Large intestine (tissue), 12 donors: ENCODE measurements at places on chromosomes 16 and 17. TPM values are rescaled to one million over a fixed set of nuclear protein-coding genes. Genes with fewer than 3 reads are reported as not detected.

CORO6 gene
- polyA plus RNA-seq = 2.3 TPM

MEIOB gene
- 0.54 TPM for polyA plus RNA-seq

ADORA2B gene
- polyA plus RNA-seq = 4.4 TPM

KRT32 gene
- polyA plus RNA-seq = not detected

WSCD1 gene
- 1.9 TPM for polyA plus RNA-seq

LRRC3C gene
- polyA plus RNA-seq = not detected

SLC38A7 gene
- 24.1 TPM for polyA plus RNA-seq

ERN2 gene
- 17.6 TPM for polyA plus RNA-seq

KRTAP4-6 gene
- polyA plus RNA-seq = not detected

GRCh38 chr16:30186782-30187555 lies 3.6 kb downstream of the CORO1A start:
- peak; percentile 58 for DNase-seq

DNA sequence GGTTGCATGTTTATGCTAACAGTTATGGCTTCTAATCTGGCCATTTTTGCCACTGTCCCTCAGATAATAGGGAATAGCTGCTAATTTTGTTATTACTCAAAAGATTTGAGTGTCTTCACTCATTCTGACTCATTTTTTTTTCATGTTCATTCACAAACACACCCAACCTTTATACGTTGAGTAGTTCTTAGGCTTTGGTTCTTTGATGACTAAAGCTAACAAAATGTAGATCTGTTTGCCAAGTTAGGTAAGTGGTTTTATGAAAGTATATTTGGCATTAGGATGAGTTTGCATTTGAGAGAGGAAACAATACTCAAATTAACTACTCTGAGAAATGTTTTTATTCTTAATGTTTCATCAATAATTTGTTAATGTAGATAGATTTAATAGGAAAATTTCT lies 3.6 kb downstream of the MAP2K4 start:
- no peak for DNase-seq

- no peak for DNase-seq
Measured at GRCh38 chr17:82023447-82024241, 539 bp downstream of the LRRC45 start.

- DNase-seq = no peak
Measured at GRCh38 chr17:19299866-19300265, 62.7 kb downstream of the B9D1 start.

GRCh38 chr16:8436931-8437330 lies 153.4 kb downstream of the TMEM114 start:
- no peak for DNase-seq

GRCh38 chr17:64005734-64006167 lies 7.6 kb downstream of the PRR29 start:
- peak; percentile 72 for DNase-seq

DNA sequence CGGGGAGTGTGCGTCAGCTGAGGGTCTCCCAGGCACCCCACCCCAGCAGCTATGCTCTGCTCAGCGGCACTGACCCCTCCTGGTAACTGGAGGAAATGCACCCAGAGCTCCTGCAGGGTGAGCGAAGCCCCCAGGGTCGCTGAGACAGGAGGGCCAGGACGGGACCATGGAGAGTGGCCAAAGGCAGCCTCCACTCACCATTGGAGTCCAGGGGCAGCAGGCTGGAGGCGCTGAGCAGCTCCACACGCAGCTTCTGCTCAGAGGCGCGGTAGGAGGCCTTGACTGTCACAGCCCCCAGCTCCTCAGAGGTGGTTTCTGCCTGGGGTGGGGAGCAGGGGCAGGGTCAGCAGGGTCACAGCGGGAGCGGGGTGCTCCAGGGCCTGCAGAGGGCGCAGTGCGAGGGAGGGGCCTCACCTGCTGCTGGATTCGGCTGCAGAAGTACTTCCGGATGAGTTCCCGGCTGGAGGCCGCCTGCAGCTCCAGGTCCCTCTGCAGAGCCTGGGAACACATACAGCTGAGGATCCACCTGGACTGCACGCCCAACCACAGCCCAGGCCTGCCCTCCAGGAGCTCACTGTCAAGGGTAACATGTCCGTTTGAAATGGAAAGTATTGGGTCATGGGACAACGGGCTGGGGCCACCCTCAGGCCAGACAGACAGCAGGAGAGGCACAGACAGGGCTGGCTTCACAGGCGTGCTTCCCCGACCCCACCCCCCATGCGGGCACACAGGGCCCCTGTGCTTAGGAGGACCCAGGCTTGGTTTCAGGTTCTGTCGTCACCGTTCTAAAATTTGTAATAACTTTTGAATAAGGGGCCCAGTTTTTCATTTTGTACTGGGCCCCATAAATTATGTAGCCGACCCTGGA lies 13.8 kb downstream of the UNC13D start:
- DNase-seq = no peak

GRCh38 chr16:79211586-79211985 lies 389.0 kb downstream of the MAF start:
- DNase-seq = no peak

- DNase-seq = no peak
Measured at GRCh38 chr17:64533784-64534183, 27.0 kb downstream of the CEP95 start.

DNA sequence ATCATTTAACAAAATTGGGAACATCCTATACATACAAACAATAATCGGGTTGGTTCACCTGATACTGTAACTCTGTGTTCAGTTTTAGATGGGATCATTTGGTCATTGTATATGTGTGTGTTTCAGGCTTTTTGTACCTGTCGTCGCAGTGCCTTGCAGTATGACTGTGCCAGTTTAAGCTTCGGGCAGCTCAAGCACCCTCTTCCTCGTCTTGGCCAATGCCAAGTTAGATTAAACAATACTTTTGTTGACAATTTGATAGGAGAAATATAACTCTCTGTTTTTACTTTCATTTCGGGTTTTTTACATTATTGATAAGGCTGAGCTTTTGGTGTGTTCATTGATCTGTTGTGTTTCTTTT lies 37.0 kb upstream of the ARHGAP17 start:
- DNase-seq = no peak

- DNase-seq = no peak
Measured at GRCh38 chr16:11383481-11384183, 38.4 kb downstream of the RMI2 start.

- peak; percentile 72 for DNase-seq
Measured at GRCh38 chr17:28381141-28381825, 9.8 kb downstream of the SARM1 start.

- no peak for DNase-seq
Measured at GRCh38 chr16:27564224-27564623, 14.3 kb downstream of the KATNIP start.

DNA sequence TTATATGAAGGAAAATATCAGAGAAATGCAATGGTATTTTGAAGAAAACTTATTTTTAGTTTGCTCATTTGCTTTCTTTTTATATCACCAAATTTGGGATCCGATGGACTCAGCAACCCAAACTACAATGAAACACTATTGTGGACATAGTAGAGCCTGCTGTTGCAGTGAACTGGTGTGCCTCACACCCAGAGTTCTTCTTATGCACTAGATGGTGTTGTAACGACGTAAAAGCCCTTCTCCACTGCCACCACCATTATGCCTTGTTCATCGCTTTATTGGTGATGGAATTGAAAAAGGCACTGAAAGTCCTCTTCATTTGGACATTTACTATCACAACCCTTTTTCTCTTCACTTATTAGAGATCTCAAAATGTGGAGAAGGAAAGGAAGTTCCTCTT lies 381.3 kb downstream of the CDH8 start:
- no peak for DNase-seq
